ENCODE measurements at places on chromosomes 3 and 15.

- no peak for DNase-seq
Measured at GRCh38 chr3:12574131-12574530, 17.2 kb downstream of the MKRN2 start.

DNA sequence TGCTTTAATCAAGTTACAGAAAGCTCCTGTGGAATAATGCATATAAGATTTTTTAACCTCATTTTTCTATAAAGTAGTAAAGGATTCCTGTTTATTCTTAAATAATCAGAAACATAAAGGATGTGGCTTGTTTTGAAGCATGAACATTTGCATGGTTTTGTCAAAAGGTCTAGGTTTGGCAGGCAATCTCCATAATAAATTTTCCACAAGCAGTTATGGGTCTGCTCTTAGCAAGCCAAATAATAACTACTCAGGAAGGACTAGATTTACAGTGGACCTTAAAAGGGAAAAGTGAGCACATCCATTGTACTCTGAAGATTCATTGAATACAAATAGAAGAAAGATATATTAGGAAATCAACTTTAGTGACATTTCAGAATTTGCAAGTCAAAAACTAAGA, 407.3 kb upstream of the CBLB start:
- no peak for DNase-seq

DNA sequence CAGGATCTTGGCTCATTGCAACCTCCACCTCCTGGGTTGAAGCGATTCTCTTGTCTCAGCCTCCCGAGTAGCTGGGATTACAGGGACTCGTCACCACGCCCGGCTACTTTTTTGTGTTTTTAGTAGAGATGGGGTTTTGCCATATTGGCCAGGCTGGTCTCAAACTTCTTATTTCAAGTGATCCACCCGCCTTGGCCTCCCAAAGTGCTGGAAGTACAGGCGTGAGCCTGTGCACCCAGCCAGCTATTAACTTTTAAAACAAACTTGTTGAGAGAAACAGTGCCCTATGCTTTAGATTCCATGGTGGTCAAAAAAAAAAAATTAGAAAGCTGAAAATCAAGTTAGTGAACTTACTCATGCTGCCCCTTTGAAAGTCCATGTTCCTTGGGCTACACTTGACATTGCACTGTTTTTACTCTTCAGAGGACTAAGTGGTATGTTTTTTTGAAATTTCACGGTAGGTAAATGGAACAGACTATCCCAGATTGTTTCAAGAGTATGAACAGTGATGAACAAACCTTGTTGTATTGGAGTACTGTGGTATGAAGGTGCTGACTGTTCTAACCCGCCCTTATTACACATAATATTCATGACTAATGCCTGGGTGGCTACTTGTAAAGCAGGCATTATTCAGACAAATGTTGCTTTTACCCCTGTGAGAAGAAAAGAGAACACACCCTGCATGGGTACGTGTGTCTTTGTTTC, 206.9 kb downstream of the KLHL25 start:
- DNase-seq = no peak

DNA sequence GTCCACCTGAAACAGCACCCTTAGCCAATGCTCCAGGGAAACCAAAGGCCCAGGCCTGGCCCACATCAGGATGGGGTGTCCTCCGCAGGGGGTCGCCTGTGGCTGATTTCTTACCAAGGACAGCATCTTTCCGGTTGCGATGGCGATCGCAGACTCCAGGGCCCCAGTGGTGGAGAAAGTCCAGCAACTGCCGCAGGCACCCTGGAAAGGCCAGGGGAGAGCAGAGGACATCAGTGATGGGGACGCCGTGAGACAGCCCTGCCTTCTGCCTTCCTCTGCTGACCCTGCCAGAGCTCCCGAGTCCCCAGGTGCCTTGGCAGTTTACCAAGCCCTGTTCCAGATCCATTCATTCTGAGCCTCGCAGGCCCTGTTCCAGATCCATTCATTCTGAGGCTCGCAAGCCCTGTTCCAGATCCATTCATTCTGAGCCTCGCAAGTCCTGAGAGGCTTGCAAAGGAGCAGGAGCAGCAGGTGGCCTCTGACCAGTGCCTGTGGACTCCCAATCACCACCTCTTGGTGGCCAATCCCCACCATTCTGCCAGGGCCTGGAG, 12.5 kb downstream of the CTSH start:
- no peak for DNase-seq

DNA sequence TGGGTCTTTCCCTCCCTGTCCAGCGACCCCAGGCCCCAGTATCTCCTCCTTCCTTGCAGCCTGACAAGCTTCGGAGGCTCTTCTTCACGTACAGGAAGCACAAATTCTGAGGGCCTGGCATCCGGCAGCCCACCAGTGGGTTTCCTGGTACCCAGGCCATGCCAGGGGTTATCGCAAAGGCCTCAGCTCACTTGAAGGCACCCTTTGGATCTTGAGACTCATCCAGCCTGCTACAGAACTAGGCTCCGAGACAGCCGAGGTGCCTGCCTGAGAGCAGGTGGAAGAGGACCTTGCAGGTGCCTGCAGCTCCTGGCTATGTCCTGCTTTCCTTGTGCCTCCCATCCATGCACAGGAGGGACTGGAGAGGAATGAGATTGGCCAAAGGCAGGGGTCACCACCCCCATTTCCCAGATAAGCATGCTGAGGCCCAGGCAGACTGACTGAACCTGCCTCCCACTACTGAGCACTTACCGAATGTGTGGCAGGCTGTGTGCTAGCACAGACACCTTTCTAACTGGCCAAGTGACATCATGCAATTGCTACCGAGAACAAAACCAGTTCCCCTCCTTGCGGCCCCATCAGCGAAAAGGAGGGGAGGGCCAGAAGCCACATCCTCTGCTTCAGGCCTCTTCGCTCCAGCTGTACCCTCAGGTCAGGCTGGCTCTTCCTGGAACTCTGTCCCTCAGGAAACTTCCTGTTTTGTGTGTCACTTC, 11.2 kb downstream of the SH2D7 start:
- DNase-seq = no peak

DNA sequence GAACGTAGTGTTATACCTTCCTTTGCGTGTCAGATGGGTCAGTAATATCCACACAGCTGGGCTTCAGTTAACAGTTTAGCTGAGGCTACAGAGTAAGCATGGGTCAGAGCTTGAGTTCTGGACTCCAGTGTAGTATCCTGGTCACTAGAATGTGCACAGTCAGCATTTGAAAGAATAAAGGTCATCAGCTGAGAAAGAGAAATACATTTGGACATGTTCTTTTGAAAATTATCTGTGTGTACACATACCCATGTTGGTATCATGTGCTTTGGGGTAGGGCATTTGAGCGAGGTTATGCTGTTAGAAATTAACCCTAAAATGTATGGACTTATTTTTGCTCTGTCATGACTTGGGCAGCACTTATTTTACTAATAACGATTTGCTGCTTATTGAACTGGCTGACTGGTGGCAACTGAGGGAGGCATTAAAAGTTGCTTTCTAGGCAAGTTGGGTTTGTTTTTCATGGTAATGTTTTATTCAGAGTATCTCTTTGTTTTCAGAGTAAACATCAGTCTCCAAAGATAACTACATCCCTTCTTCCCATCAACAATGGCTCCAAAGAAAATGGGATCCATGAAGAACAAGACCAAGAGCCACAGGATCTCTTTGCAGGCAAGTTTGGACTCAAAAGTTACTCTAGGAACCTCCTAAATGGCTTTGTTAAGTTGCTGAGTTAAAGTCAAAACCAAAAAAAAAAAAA, 16.4 kb downstream of the SNX1 start:
- DNase-seq = no peak

GRCh38 chr3:106533093-106533787, 664.4 kb upstream of the CBLB start:
- DNase-seq = no peak

DNA sequence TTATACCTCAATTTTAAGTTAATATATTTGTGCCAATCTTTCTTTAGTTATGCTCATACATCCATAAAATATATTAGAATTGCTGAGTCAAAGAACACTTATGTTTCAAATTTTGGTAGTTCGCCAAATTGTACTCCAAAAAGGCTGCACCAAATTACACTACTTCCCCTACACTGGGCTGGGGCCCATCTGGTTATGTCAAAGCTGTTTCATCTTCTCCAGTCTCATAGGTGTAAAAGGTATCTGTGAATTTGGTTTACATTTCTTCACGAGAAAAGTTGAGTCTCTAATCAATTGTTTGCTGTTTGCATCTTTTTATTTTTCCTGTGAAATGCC, 706 bp downstream of the FSIP1 start:
- no peak for DNase-seq

DNA sequence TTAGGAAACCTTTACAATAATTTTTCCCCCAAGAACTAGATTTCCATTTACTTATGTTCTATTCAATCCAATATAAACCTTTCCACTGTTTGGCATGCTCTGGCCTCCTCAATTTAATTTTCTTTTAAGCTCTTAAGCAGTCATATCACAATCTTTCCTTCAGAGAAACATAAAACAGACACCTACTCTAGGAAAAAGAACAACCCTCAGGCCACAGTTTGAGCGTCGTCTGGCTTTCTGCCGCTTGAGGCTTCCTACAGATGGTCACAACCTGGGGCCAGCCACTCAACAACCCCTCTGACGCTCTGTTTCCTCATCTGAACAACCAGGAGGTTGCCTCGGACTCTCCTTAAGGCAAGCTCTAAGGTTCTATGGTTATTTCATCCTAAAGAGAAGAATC, 143.3 kb downstream of the ADAMTS17 start:
- no peak for DNase-seq

DNA sequence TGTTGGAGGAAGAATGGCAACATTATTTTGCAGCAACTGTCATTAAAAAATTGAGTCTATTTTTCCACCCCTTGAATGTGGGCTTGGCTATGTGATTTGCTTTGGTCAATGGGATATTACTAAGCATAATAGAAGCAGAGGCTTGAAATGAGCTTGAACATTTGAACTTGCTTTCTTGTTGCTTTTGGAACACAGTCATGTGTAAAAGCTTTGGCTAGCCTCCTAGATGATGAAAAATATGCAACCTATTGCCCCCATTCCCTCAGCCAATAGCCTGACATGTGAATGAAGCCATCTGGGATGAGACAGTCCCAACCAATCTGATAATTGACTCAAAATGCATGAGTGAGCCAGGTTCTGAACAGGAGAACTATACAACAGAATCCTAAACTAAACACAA, 78.4 kb downstream of the PLSCR2 start:
- no peak for DNase-seq

DNA sequence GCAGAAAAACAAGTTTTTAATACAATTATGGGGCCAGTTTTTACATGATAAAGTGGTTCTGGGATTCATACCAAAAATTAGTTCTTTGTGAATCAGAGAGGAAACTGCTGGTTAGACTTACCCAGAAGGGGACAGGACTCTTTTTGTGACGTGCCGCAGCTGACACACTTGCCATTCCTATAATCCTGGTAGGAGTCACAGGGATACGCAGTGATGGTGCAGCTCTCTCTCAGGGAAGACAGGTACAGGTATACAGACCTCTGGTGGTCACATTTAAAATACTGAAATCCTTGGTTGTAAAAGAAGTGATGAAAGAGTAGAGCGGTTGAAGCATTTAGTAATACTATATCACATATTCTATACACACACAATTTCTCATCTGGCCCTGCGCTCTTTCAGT, 20.2 kb upstream of the TMEM41A start:
- no peak for DNase-seq

GRCh38 chr3:181860235-181860634, 148.5 kb downstream of the SOX2 start:
- DNase-seq = no peak

DNA sequence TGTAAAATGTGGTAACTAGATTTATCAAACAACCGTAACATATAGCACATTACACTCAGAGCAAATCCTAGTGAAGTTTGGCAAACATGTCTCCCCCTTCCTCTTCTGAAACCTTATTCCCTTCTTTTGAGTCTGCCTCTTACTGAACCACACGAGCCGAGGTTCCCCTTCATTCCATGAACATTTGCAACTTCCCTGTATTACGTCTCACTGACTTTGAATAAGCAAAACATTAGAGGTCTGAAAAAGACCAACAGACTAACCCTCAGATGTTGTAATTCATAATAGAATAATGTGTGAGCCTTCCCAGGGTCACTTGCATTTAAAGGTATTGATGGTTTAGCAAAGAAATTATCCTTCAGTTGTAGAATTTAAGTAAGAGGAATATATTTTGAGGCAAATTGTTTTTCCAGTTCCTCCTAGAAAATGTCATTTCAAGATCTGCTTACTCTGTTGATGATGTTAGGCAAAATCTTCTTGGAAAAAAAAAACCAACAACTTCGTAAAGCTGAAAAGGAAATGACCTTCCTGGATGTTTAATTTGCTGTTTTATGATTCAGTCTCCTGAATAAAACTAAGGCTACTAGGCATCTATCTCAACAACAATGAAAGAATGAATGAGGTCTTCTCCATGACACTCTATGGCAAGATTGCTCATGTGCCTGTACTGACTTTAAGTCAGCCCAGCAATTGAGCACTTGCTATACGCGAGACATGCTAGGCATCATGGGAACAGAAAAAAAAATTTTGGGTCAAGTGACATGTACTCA, 296.9 kb upstream of the NECTIN3 start:
- DNase-seq = no peak

All from tibial artery (tissue), 4 donors.